ENCODE measurements at places on chromosomes 2 and 18.

DNA sequence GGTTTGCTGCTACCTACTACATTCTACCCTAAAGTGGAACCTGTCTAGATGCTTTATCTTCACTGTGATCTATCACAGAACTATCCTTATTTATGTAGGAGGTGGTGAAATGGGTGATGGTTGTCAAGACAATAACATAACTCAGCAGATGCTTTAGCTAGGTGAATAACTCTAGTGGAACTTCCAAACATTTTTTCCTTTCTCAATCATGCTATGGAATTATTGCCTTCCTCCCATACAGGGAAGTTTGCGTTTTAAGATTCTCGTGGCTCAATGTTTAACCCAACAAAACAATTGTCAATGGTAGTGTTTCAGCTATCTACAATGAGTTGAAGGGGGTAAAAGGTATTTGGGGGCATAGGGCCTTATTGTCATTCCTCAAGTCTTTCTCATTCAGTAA, 82.6 kb upstream of the GLI2 start:
- no peak for DNase-seq

DNA sequence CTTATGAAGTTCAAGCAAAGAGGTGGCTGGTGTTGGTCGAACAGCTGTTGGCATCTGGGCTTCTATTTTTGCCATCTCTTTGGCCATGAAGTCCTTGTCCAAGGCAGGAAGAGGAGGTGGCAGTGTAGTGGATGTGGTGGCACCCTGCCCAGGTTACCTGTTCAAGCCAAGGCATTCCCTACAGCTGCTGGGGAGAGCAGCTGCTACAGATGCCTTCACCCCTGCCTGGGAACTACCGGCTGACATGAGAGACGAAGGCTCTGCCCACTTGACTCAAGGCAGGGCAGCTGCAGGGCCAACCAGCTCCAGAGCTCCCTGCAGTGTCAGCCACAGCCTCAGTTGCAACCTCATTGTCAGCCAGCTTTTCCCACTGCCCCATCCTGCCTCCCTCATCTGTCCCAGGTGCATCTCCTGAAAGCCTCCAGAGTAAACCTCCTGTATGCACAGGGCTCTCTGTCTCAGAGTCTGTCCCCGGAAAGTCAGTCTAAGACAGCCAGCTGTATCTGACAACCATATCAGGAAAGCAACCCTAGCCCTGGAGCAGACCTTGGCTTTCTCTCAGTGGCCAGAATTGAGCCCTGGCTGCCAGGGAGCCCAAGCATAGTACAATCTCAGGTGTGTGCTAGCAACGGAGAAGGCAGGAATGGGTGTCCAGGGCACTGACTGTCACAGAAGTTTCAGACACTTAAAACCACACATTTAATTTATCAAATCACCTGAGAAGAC, 115.9 kb downstream of the RPIA start:
- no peak for DNase-seq

DNA sequence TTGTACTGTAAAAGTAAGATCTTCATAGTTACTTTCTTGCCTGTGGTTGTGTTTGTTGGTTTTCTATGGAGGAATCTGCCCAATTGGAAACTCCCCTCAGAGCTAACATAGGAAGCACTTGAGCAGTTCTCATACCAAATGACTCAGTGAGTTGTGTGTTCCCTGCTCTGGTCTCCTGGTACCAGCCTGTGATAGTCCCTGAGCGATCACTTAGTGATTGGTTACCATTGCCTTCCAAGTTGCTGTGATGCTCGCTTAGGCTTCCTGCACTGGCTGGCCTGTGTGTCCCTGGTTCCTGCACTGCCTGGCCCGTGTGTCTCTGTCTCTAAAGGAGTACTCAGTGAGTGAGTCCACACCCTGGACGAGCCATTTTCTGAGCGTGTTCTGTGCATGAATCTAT, 133.0 kb downstream of the MAP4K4 start:
- DNase-seq = peak; percentile 67

DNA sequence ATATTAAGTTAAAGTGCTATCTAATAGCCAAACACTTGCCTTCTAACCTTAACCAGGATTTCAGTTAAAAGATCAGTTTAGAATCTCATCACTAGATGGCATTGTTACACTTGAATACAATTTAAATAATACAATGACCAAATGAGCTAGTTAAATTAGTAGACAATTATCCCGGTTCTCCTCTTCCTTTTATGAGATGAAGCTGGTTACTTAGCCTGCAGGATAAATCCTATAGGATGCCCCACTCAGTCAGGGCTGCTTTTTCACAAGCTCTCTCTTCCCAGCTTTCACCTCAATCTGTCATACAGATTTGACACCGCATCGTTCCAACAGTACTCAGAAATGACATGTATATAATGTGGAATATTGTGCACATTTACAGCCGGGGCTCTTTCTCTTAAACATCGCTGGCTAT, 678.8 kb downstream of the KCNJ3 start:
- DNase-seq = peak; percentile 50

GRCh38 chr2:101149241-101150192, 1.7 kb downstream of the TBC1D8 start:
- DNase-seq = peak; percentile 29

DNA sequence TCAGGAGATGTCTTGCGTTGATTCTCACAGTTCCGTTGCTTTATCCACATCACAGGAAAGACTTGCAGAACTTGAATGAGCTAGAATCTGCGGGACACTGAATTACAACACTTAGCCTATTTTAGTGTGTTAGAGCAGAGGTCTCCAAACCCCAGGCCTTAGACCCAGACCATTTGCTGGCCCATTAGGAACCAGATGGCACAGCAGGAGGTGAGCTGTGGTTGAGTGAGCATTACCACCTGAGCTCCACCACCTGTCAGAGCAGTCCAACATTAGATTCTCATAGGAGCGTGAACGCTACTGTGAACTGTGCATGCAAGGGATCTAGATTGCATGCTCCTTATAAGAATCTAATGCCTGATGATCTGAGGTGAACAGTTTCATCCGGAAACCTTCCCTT, 3.8 kb downstream of the MRPL30 start:
- DNase-seq = no peak
